ENCODE measurements at places on chromosomes 3 and 15. TPM values are rescaled to one million over a fixed set of nuclear protein-coding genes. Genes with fewer than 3 reads are reported as not detected.

The KLHL6 gene
- total RNA-seq = 41.1 TPM

GRCh38 chr3:72690629-72691028 lies 157.6 kb downstream of the SHQ1 start:
- no peak for DNase-seq

The SLC12A1 gene
- not detected for total RNA-seq

DNA sequence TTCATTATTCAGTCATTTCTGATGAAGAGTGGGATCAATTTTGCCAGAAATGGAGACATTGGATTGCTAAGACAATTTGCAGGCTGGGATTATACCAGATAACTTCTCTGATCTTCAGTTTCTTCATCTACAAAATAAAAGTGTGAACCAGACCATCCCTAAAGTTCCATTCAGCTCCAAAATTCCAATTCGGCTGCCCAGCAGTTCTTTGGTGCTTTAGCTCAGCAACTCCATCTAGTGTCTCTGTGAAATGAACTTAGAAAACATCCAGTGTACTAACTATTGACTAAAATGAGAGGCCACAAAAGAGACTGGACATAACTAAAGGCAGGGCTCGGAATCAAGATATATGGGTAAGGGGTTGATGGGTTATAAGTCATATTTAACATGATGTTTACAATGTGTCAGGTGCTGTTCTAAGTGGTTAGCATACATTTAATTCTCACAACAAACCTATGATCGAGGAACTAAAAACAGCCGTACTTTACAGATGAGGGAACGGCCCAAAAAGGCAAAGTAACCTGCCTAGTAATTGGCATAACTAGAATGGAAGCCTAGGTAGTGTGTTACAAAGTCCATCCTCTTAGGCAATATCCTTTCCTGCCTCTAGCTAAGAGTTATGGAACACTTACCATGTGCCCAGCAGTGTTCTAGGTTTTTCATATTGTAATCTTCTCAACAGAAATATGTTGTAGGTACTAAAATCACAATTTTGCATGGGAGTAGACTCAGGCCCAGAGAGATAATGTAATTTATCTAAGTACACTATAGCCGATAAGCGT lies 17.0 kb downstream of the THAP10 start:
- DNase-seq = no peak

The CFAP100 gene
- total RNA-seq = not detected

DNA sequence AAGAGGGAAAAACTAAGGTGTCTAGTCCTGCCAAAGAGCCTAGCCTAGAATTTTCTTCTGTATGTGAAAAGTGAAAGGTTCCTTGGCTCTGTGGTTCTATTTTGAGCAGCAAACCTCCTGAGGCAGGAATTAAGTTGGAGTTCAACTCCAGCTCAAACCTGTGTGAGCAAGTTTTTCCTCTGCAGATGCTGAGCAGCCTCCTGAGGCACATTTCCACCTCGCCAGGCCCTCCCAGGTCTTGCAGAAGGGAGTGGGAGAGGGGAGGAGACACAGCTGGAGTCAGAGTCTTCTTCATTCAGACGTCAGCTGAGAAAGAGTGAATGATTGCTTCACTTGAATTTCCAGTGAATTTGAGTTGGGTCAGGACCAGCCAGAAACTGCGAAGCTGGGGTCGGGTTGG lies 69.5 kb upstream of the ETV5 start:
- no peak for DNase-seq

DNA sequence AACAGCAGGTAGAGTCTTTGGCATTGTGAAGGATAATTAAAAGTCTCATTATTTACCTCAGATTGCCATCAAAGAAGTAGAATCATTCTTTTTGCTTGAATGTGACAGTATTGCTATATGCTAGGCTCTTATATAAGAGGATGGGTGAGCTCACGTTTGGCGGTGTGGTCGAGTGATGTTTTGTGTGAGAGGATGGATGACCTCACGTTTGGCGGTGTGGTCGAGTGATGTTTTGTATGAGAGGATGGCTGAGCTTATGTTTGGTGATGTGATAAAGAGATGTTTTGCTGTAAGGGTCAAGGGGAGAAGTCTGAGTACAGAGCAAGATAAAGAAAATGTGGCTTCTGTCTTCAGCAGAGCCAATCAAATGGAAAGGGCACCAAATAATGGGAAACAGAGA lies 299.6 kb upstream of the NR2E3 start:
- DNase-seq = no peak

DNA sequence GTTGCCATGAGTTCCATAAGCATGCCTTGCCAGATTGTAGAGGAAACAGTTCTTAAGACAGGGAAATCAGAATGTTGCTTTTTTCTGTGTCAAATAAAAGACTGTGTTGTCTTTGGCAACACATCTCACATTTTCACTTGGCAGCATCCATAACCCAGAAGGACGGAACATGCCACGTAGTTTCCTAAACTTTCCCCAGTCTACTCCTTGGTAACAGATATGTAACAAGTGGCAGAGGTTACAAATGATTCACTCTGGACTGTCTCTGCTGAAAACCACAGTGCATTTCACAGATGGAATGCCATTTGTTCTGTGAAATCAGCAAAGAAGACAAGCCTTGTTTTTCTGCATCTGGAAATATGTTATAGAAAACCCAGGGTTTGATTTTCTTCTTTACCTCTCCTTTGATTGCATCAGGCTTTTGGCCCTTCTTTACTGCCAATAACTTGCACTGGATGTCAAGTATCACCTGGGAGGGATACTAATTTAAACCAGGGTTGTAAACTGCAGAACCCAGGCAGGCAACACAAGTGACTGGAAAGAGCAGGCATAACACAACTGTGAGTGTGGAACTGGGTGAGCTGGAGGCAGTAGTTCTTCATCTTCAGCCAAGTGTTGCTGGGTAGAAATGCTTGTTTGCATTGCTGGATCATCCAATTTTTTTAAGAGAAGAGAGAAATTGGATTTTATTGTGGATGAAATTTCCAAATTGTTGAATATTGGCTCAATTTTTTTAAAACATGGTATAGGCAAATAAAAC lies 124.4 kb upstream of the FOXB1 start:
- DNase-seq = no peak

The GOLGA6L9 gene
- total RNA-seq = 4.0 TPM

- DNase-seq = peak; percentile 76
Observed at GRCh38 chr3:104102386-104102785, 1264.3 kb upstream of the ALCAM start.

- DNase-seq = no peak
Observed at GRCh38 chr15:24786347-24786746, 110.8 kb downstream of the NPAP1 start.

GRCh38 chr3:67415511-67415910 lies 238.9 kb downstream of the SUCLG2 start:
- DNase-seq = no peak

GRCh38 chr15:58235961-58236360 lies 97.8 kb downstream of the AQP9 start:
- no peak for DNase-seq

GRCh38 chr3:73624821-73625665 lies at the start of gene PDZRN3:
TSS of gene PDZRN3 (minus strand) at chr3:73624941.
- DNase-seq = no peak

- DNase-seq = no peak
Observed at GRCh38 chr3:128382221-128382807, 84.4 kb downstream of the DNAJB8 start.

GRCh38 chr3:56309465-56309864 lies 158.8 kb downstream of the ERC2 start:
- DNase-seq = no peak

DNA sequence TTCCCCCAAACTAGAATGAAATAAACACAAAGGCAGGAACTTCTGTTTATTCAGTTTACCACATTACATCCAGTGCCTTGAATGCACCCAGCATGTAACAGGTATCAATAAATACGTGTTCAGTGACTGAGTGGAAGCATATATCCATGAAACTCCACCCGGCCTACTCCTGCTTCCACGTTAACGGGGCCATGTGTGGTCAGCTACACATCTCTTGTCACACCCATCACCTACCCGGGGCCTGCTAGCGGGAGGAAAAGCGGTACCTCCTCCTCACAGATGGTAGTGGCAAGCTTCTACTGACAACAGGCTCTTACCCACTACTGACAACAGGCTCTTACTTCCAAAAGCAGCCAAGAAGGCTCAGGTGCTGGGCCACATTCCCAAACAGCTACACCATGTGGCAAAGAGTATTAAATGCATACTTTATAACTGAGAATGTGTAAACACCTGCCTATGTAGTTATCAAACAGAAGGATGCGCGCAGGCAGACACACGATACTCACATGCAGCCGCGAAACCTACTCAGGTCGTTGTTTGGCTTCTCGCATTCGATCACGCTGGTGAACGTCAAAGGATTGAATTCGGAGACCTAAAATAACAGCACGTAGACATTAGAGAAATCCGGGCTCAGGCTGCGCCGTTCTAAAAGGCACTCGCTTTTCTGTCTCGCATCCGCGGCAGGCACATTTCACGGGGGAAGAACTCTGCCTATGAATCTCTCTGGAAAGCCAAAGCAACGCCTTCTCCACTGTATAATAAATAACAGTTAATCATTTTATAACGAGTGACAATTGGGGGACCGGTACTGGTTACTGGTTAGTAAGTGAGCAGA lies 127.4 kb downstream of the ATP10A start:
- DNase-seq = no peak

The C3orf49 gene
- not detected for total RNA-seq

DNA sequence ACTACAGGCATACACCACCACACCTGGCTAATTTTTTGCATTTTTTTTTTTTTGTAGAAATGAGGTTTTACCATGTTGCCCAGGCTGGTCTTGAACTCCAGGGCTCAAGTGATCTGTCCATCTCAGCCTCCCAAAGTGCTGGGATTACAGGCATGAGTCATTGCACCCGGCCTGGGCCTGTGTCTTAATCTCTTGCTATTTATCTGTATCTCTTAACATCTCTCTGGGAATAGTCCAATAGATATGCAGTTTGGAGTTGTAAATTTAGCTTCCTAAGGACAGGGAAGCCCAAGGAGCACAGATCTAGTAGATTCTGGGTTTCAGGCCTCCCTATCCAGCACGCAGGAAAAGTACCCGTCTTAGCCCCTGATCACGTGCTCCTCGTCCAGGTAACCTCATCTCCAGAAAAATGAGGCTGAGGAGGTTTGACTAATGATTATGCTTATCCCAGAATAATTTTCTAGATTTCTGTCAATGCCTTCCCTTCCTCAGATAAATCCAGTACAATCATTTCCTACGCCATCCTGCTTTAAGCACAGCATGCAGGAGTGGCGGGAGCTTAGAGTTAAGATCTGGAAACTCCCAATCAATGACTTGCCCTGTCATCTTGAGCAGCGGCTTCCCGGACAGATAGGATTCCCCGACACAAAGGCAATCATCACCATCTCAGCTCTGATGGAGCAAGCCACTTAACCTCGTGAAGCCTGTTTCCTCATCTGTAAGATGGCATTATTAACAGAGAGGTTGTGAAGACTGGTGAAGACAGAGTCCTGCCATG lies 12.3 kb upstream of the CTDSPL start:
- DNase-seq = no peak

The CCDC54 gene
- total RNA-seq = not detected

Measured in Karpas-422 (cell line).